ENCODE measurements at places on chromosomes 4 and X. TPM values are rescaled to one million over a fixed set of nuclear protein-coding genes. Genes with fewer than 3 reads are reported as not detected.
A peak's percentile ranks its signal among the peaks of the same experiment; 100 is the strongest.

- DNase-seq = no peak
These were observed 10.2 kb upstream of the RHOH start for GRCh38 chr4:40186665-40187014.

- peak; percentile 31 for DNase-seq
These were observed 37.0 kb upstream of the ZBTB33 start for GRCh38 chrX:120213438-120214265.

DNA sequence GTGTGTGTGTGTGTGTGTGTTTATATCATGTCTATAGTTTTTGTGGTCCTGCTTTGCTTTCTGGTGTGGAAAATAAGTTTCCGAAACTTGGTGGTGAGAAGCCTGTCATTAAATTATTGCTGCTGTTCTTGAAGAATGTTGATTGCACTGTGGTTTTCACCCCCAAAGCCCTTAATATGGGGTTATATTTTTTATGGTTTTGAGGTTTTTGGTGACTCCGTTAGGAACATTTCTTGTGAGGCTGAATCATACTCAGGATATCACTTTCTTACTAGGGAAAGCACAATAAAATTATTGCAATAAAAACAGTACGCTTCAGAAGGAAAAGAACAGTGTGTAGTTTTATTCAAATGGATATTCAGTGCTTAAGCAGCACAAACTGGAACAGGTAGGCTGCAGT, 539.1 kb upstream of the MAGEB18 start:
- DNase-seq = no peak

DNA sequence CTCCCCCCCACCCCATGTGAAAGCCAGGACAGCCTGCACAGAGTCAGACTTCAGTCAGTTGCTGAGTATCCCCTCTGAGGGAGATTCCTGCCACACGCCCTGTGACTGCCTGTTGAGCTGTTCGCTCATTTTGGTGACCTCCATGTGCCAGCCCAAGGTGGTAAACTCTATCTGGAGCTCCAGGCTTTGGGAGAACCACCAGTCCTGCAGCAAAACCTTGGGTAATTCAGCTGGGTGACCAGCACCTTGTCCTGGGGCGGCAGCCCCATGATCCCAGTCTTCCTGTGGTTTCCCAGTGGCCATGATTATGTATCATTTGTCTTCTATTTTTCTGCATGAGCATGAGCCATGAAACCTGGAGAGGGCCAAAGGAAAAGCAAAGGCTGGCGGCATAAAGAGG, 73.4 kb downstream of the NBDY start:
- no peak for DNase-seq

DNA sequence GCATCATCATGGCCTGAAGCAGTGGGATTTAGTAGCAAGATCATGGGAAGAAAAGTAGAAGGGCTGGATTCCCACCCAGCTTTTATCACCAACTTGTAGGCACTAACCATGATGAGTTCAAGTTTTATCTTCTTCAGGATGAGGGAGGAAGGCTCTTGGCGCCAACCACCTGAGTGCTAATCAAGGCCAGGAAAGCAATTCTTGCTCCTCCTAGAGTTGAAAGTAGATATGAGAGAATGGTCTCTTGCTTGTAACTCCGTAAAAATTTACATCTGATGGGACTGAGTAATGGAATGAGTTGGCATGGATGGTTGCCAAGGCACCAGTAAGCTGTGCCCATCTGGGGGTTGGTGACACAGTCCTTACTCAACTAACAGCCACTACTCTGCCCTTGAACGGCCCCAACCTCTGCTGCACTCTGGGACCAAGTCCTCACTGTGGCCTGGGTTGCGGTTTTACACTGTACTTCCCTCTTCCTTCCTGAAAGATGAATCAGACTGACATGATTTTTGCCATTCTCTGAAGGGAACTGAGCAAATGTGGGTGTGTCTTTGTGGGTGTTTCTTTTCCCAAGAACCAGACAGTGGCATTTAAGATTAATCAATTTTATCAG, 39.4 kb upstream of the NDP start:
- no peak for DNase-seq

The IL13RA2 gene
- not detected for polyA plus RNA-seq

The DOK7 gene
- polyA plus RNA-seq = not detected

The GPC4 gene
- polyA plus RNA-seq = not detected

Measured in naive thymus-derived CD4-positive, alpha-beta T cell (primary cell).